ENCODE measurements at places on chromosomes 4 and X.
A peak's percentile ranks its signal among the peaks of the same experiment; 100 is the strongest.

DNA sequence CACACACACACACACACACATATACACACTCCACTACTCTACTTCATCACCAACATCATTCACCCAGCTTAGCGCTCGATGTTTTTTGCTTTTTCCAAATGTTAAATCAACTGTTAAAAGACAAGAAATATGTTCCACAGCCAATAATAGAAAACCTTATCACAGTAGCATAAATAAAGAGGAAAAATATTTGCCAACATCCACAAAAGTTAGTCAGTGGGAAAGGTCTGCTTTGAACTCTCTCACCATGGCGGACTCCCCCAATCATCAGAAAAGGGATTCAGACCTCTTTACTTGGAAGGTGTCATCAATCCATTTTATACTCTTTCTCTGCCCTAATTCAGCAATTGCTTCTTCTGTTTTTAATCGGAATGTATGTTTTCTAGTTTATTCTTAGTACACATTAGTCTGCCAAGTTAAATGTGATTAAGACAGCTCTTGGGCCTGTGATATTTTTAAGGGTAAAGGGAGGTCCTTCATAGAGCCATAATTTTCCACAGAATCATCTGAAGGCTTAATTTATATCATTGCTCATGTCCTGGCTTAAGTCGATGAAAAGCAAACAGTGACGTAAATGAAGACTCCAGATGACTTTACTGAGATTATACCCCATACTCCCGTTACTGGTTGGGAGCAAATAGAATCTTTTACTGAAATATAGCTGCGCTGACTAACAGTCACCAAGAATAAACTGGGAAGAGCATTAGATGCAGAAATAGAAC, 29.7 kb upstream of the LGI2 start:
- no peak for DNase-seq

GRCh38 chr4:106522839-106523238, 154.3 kb upstream of the GIMD1 start:
- peak; percentile 14 for DNase-seq

DNA sequence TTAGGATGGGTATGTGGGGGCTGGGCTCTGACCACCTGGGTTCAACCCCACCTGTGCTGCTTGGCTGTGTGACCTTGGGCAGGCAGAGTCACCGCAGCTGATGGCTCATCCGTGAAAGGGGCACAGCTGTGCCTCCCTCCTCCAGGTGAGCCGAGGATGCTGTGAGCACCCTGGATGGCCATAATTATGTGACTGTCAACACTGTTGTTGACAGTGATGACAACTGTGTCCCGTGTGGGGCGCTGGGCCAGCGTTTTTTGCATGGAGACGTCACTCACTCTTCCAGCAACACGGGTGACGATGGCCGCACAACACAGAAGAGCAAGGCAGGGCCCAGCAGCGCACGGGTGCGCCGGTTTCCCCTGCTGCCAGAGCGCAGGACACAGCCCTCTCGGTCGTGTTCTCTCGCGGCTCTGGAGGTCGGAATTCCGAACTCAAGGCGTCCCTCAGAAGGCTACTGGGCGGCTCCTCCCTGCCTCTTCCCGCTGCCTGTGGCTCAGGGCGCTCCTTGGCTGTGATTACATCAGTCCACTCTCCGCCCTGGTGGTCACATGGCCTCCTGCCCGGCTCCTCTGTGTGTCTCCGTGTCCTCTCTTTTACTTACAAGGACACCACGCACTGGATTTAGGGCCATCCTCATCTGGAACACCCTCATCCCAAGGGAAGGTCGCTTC, 1.3 kb downstream of the SH3TC1 start:
- DNase-seq: no peak

GRCh38 chr4:96983830-96984229, 1143.9 kb downstream of the PDHA2 start:
- no peak for DNase-seq

DNA sequence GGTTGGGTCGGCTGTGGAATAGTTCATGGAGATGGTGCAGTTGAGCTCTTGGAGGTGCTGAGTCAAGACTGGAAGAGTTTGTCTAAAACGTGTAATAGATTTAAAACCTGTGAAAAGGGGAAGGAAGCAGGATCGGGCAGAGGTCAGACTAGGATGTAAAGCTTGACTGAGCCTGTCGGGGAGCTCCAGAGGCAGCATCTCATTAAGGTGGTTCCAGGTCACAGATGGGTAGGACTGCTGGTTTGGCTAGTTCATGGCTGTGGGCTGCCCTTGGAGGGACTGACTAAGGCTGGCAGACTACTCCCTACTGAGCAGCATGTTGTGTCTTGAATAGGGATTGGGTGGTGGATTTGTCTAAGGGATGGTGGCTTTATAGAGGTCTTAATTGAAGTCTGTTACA, 28.4 kb upstream of the WDR1 start:
- DNase-seq: no peak

GRCh38 chrX:13719192-13719856, 15.1 kb downstream of the TRAPPC2 start:
- DNase-seq: peak; percentile 21

DNA sequence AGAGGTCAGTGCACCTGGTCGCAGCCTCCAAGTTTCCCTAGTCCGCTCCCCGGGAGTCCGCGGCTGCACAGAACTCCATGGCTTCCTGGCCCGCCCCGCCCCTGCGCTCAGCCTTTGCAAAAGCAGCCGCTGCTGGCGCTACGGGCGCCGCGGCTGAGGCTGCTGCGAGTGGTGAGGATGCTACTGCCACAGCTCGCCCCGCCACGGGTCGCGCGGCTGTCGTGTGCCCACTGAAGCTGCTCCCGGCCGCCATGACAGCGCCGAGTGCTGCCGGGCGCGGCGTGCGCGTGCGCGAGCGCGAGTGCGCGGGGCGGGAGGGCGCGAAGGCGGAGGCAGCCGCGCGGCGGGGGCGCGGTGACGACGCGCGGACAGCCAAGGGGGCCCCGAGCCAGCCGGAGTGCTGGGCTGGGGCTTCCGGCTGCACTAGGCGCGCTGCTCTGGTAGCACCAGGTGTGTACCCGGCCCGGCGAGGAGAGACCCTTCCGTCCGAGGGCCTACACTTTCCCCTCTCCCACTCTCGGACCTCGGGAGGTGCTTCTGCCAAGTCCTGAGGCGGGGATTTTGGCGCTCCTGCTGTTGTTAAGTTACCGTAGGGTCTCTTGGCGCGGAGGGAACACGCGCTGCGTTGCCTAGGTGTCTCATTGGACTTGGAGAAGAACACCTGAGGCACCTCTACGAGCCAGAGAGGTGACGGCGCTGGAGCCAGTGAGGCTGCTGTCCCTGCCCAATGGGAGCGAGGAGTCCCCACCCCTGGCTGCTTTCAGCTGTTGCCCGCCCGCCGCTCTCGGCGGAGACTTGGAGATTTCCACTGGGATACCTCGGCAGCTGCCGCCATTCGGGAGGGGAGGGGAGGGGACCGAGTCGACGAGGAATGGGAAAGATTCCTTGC, 619 bp upstream of the LRBA start:
- peak; percentile 73 for DNase-seq

DNA sequence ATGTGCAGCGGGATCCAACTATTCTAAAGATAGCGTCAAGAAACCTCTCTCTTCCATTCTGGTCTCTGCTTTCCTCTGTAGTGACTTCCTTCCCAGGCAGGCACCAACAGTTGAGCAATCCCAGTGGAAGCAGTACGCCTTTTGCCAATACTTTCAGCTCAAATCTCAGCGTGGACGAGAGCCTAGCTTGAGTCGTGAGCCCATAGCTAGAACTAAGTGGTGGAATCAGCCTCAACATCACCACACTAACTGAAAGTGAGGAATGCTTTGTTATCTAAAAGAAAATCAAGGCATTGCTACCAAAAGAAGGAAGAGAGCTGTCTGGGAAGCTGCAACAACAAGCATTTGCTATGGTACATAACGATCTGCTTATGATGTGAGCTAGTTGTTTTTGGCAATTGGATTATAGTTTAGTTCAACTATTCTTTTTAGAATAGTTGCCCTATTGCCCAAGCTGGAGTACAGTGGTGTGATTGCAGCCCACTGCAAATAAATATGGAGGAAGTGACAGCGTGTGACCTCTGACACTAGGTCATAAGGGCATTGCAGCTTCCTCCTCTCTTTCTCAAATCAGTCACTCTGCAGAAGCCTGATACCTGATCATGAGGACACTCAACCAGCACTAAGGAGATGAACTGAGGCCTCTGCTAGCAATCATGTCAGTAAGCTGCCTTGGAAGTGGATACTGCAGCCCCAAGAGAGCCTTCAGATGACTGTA, 24.7 kb upstream of the FRYL start:
- DNase-seq: no peak

GRCh38 chrX:122219226-122219625, 964.9 kb upstream of the GRIA3 start:
- no peak for DNase-seq
